ENCODE measurements at places on chromosomes 5 and 9.

DNA sequence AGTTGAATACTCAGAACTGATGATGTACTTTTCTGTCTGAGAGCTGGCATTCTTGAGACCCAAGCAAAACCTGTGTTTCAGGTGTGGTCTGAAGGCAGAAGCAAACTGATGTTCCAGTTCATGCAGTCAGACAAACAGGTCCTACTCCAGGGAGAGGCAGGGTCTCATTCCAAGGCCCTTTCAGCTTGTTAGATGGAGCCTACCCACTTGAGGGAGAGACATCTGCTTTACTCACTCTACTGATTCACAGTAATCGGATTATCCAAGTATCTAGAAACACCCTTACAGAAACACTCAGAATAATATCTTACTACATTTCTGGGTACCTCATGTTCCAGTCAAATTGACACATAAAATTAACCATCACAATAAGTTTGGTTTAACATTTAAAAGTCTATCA lies 207.8 kb downstream of the KDM4C start:
- DNase-seq: no peak

GRCh38 chr9:88234114-88234513 lies 95.8 kb upstream of the SPATA31C2 start:
- no peak for DNase-seq

DNA sequence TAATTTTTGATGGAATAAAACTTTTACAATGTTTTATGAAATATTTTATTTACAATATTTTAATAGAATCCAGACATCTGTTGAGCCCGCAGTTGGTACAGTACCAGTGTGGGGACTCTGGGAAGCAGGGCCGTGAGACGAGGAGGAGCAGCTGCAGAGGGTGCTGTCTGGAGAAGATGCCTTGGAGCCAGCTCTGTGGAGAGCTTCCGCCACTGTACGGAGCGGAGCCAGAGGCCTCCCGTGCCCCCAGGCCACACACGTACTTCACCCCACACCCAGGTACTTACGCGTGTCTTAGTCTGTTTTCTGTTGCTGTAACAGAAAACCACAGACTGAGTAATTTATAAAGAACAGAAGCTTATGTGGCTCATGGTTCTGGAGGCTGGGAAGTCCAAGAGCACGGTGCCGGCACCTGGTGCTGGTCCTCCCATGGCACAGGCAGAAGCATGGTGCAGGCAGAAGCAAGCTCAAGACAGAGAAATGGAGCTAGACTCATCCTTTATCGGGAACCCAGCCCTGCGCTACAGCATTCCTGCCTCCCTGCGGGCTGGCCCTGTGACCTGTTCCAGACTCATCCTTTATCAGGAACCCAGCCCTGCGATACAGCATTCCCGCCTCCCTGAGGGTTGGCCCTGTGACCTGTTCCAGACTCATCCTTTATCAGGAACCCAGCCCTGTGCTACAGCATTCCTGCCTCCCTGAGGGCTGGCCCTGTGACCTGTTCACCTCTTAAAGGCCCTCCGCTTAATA lies 23.3 kb downstream of the CEP72 start:
- DNase-seq: no peak

DNA sequence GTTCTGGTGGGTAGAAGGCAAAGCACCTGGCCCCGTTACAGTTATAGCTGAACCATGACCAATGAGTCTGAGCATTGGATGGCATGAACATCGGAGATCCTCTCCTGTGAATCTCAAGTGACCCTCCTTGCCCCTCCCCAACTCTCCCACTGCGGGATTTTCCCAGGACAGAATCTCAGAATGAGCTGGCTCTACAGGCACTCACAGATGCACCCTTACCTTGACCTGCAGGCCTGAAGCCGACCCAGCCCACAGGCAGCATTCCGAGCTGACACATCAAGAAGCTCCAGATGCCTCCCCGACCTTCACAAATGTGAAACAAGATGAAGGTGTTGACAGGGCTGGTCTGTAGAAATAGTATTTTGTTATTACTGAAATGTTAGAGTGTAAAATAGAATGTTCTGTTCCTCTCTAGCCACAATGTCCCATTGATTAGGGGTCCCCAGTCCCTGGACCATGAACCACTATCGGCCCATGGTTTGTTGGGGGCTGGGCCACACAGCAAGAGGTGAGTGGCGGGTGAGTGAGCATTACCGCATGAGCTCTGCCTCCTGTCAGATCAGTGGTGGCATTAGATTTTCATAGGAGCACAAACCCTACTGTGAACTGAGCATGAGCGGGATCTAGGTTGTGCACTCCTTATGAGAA lies 263.4 kb downstream of the AUH start:
- DNase-seq: no peak

DNA sequence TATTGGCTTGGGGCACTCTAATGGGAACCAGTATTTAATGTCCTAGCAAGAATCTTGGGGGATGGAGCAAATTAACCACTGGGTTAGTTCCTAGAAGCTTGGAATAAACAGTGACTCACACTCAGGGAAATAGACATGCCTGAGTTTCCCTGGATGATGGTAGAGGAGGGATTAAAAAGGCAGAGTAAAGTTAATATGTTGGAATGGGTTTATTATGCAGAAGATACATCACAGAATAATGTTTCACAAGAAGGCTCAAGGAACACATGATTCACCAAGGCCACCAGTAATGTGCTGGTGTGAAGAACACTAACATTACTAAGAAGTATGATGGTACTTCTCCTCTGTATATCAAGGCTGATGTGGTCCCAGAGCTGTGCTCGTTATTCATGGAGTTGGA lies 752.9 kb upstream of the SEMA6A start:
- no peak for DNase-seq

GRCh38 chr5:37533851-37534250 lies 154.7 kb downstream of the WDR70 start:
- no peak for DNase-seq

- DNase-seq: no peak
Measured at GRCh38 chr5:160369990-160370712, at the start of gene C1QTNF2. Gene C1QTNF2, minus strand, starts transcription at chr5:160370626. Its CDS starts 15,615 bp downstream, at chr5:160355011.

DNA sequence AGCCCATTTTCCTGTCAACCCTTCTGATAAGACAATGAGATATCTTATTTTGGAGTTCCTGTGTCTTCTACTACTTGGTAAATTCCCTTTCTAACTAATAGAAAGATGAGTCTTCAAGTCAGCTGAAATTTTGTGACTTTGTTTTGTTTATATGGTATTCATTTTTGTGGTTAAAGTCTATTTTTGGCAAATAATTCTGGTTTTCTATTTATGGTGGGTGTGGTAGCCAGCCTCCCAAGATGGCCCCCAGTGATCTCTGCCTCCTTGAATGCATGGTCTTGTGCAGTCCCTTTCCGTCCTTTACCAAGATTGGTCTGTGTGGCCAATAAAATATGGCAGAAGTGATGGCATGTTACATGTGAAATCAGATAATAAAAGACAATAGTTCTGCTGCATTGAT lies 91.5 kb downstream of the NR3C1 start:
- no peak for DNase-seq

GRCh38 chr5:53355316-53355715 lies 125.1 kb upstream of the FST start:
- no peak for DNase-seq

DNA sequence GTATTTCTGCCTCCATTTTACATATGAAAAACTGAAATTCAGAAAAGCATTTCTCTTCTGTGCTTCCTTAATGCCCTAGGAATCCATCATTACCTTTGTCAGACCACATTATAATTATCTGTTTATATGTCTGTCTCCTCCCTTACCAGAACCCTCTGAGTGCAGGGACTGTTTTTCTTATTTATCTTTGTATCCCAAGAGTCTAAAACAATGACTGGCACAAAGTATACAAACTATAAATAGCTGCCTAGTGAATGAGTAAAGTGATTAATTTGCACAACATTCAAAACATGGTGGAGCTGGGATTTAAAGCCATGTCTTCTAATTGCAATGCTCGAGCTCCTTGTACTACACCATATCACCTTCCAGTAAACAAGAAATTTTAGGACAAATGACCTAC lies 49.3 kb upstream of the HK3 start:
- DNase-seq: no peak

GRCh38 chr9:7284517-7284916 lies 515.1 kb downstream of the DMAC1 start:
- no peak for DNase-seq

DNA sequence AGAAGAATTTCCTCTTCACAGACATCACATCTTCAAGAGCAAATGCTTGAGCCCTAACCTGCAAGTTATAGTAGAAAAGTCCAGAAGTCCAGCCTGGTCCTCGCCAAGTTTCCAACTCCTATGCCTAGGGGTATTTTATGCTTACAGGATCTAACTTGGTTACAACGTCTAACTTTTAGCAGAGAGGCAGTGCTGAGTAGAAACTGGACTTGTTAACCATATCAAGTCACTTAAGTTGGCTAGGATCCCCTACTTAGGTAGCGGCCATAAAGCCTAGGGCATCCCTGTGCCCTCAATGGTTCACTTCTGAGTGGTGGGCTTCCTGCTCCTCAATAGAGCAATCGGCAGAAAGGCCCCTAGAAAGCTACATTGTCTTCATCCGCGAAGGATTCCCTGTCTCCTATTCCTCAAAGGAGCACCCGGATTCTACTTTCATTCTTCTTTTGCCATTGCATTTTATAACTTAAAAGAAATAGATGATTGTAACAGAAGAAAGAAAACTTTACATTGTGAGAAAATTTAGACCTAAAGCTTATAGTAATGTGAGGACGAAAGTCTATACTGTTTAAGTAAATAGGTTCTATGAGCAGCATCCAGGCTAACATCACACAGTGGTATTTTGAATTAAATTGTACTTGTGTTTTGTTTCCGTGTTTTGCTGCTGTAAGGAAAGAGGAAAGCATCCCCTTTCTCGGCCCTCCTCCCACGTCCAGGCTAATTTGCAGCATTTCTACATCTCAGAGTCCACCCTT lies 1.3 kb upstream of the MTAP start:
- DNase-seq: no peak

- no peak for DNase-seq
Measured at GRCh38 chr5:53092242-53092641, 17.3 kb downstream of the MOCS2 start.

DNA sequence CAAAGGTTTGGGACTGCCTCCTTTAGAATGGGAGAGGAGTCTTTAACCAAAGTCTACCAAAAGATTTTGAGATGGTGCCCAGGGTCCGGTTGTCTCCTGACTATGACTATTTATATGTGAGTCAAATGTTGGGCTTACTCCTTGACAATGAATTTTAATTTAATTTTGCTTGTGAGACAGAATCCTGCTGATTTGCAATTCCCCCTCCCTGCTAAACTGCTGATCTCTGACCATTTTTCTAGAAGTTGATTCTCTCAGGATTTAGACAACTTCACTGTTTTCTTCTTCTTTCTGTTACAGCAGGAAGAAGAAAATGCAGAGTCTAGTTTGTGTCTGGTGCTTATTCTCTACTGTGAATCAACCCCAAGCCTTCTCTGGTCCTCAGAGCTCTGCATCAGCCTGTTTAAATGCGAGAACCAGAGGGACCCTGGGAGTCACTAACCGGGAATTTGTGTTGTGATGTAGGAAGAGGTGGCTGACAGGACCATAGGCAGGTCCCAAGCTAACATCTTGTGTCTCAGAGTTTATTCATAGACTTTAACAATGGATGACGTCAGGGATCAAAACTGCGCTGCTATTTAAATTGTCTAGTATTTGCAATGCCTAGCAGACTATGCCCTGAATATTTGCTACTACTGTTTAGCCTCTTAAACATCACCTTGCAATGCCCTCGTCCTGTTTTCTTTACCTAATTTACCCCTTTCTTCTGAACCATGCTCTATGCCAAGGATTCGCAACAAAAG lies 124.0 kb upstream of the TAF11L2 start:
- DNase-seq: no peak

GRCh38 chr5:32713770-32714381 lies 2.8 kb downstream of the NPR3 start:
- no peak for DNase-seq

GRCh38 chr9:1986341-1986740 lies 28.8 kb upstream of the SMARCA2 start:
- no peak for DNase-seq

- DNase-seq: no peak
Measured at GRCh38 chr5:175892015-175892800, 20.8 kb downstream of the CPLX2 start.

DNA sequence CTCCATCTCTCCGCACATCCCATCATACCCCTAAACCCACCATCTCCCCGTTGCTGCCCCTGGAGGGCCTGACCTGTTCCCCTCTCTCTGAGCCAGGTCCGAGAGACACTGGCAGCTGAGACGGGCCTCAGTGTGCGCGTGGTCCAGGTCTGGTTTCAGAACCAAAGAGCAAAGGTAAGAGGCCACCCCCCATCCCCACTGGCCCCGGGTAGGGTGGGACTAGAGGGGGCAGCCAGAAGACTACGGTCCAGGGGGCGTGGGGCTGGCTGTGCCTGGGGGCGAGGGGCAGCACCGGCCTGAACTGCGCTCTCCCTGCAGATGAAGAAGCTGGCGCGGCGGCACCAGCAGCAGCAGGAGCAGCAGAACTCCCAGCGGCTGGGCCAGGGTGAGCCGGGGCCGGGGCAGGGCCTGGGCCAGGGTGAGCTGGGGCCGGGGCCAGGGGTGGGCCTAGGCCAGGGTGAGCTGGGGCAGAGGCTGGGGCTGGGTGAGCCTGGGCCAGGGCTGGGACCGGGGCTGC lies 79.8 kb downstream of the LMX1B start:
- DNase-seq: no peak

DNA sequence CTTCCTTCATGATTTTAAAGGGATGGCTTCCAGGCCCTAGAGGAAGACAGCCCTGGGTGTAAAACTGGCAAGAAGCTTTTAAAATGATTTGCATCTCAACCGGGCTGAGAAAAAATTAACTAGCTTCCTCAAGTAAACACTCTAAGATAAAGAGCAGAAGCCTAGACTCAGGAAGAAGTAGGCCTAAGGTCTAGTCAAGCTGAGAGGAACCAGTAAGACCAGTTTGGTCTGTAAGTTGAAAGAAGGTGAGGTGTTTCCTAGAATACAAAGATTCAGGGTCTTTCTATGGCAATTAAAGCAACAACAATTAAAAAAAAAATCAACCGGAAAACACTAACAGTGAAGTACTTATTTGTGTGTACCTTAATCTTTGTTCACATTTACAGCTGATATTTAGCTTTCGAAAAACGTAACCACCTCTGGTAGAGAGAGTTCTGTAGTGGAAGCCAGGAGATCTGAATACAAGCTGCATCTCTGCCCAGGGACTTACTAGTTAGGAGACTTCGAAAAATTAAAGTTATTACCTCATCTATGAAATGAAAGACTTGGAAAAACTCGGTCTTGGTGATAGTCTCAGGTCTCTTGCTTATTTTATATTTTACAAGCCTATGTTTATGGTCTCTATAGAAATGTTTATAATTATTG lies 75.7 kb downstream of the TUSC1 start:
- no peak for DNase-seq

DNA sequence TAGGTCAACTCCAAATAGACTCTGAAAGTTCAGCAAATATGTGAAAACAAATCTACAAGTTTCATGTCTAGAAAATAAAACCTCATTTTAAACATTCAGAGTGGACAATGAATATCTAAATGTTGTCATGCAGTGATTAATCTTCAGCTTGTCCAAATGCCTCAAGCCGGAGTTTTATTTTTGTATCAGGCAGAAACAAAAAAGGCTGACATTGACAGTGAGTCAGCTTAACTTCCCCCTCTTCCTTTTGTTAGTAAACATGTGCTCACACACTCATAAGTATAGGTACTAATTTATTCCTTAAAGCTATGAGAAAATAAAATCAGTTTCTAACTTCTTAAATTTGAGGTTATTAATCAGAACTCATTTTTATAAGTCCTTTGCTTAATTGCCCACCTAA lies 467.9 kb upstream of the DAB2 start:
- DNase-seq: no peak
